Caudate nucleus (tissue), 63 donors: ENCODE measurements at places on chromosomes 7 and 10.

DNA sequence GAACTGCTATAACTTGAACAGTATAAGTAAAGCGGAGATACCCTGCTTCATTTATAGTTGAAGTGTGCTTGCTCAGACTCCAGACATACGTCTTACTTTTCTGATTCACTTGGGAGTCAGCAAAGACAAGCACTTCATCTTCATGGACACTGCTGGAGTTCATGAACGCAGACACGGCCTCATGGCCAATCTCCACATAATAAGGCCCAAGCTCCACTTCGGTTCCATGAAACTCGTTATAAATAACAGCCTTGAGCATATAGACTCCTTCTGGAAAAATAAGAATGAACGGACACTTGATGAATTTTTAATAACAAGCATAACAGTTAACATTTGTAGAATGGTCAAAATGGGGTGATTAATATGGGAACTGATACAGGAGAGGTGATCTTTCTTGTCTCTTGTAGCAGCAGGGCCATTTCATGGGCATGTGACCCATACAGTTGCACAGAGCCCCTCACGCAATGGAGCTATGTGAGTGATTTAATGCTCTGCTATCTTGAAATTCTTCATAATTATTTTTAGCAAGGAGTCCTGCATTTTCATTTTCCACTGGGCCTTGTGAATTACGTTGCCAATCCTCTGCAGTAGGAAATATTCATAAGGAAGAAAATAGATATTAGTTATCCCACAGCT, 40.2 kb downstream of the PKD1L1 start:
- DNase-seq = no peak

GRCh38 chr7:71753956-71754664, 622.2 kb downstream of the GALNT17 start:
- no peak for DNase-seq

DNA sequence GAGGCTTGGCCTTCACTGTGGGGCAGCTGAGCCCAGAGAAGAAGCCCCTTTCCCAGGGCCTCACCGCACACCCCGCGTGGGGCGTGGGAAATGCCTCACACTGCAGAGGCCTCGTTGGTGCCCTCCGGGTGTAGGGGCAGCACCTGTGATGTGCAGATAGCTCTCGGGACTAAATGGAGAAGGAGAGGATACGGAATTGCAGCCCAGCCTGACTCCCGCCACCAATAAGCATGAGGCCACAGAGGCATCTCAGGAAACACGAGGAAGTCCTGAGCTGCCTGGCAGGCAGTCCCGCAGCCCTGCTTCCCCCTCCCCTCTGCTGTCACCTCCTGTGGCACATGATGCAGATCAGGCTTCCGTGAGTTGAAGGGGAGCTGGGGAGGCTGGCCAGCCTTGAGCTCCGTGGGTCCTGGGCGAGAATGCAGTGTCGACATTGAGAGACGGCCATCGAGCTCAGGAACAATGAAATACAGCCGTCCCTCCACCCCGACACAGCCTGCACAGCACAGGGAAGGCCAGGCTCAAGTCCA, 59.6 kb upstream of the PPP2R2D start:
- no peak for DNase-seq

DNA sequence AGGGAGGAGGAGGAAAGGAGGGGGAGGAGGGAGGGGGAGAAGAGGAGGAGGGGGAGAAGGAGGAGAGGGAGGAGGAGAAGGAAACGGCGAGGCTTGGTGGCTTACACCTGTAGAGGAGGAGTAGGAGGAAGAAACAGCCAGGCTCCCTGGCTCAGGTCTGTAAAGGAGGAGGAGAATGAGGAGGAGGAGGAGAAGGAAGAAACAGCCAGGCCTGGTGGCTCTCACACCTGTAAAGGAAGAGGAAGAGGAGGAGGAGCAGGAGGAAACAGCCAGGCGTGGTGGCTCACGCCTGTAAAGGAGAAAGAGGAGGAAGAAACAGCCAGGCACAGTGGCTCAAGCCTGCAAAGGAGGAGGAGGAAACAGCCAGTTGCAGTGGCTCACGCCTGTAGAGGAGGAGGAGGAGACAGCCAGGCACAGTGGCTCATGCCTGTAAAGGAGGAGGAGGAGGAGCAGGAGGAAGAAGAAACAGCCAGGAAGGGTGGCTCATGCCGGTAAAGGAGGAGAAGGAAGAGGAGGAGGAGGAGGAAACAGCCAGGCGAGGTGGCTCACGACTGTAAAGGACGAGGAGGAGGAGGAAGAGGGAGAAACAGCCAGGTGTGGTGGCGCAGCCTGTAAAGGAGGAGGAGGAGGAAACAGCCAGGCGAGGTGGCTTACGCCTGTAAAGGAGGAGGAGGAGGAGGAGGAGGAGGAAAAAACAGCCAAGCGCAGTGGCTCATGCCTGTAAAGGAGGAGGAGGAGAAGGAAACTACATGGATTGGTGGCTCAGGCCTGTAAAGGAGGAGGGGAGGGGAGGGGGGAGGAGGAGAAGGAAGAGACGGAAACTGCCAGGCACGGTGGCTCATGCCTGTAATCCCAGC, 14.9 kb upstream of the CRCP start:
- DNase-seq = peak; percentile 16

- no peak for DNase-seq
Observed at GRCh38 chr7:55019191-55019690, 424 bp downstream of the EGFR start.

DNA sequence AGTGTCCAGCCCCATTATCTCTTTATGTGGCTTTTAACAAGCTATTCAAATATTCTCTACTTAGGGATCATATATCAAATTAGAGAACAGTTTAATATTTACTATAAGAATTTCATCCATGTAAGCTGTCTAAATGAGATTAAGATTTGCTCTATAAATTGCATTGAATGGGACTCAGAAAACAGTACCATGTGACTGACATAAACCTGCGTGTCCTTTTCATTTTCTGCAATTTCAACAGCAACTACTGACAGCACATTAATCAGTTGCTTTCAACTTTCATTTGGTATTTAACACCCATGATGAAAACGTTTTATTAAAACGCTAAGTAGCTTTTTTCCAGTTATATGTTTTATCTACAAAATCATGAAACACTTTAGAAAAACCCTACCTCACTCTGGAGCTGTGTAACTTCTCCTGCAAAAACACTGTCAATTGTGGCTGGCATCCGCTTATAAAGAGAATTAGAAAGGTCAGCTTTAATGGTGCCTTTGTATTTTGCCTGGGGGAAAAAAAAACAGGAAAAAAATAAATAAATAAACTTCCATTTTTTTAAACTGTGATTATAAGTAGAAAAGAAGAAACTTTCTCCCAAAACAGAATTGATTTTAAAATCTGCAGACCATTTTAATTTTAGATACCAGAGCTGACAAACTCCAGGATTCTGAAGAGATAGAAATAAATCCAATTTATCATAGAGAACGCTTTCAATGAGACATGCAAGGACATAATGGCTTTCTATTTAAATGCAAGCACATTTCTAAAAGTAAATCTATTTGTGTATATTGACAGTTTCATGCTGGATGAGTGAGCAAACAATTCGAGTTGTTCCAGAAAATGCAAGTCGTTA, 9.2 kb downstream of the NEBL start:
- no peak for DNase-seq

DNA sequence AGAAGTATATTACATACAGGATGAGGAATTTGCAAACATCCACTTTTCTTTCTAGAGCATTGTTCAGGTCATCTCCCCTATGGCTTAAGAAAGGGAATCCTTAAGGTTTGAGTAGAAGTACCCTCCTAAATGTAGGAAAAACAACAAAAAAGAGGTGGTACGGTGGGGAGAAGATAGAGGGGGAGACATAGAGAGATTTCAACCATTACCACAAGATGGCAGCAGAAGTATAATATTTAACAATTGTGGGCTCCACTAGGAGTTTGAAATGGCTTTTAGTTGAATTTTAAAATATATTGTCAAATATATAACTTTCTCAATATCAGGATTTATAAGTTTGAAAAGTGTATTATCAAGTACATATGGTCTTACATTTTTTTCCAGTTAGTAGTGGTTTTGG, 72.7 kb upstream of the PRKG1 start:
- no peak for DNase-seq

DNA sequence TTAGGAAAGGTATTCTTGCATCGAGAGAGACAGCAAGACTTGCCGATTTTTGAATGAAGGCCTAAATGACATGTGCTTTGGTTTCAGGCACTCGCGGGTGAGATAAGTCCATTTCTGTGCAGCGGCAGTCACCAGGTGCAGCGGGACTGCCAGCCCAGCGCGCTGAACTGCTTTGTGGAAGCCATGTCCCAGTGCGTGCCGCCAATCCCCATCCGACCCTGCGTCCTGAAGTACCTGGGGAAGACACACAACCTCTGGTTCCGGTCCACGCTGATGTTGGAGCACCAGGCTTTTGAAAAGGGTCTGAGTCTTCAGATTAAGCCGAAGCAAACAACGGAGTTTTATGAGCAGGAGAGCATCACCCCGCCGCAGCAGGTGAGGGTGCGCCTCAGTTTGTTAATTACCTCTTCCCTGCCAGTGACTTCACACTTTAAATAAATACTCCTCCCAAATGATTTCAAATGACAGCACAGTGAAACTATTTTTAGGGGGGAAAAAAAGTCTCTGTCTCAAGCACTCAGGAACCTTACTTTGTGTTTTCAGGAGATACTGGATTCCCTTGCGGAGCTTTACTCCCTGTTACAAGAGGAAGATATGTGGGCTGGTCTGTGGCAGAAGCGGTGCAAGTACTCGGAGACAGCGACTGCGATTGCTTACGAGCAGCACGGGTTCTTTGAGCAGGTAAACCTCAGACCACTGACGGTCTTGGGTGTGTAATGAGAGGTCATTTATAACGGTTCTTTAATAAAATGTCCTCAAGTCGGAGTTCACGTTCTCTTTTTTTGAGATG, 98.3 kb downstream of the TRRAP start:
- DNase-seq = no peak

GRCh38 chr7:18693406-18693805, 197.9 kb downstream of the HDAC9 start:
- no peak for DNase-seq

GRCh38 chr7:66504131-66504530, 124.5 kb upstream of the KCTD7 start:
- DNase-seq = no peak
